HT1080 (cell line): ENCODE measurements at places on chromosomes 7 and 10.

DNA sequence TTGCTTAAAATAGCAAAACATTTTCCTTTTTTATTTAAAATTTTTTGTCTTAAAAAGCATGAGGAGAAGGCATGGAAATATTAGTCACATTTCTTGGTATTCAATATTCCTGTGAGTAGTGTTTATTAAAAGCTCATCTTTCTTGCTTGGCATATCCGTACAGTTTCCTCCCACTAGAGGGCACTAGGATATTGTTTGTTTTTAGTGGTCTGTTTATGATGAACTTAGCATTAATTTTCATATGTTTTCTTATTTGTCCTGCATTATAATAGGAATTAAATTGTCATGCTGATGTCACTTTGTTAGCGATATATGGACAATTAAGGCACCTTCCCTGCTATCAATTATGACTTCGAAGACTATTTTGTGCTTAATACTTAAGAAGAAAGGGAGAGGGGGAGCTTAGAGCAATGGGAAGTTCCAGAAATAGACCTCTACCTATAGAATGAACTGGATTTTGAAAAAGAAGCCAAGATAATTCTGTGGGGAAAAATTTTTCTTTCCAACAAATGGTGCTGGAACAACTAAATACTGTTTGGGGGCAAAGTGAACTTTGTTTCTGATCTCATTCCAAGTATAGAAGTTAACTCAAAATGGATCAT is 91.0 kb upstream of the STRIP2 start:
- DNase-seq, result peak; percentile 40

DNA sequence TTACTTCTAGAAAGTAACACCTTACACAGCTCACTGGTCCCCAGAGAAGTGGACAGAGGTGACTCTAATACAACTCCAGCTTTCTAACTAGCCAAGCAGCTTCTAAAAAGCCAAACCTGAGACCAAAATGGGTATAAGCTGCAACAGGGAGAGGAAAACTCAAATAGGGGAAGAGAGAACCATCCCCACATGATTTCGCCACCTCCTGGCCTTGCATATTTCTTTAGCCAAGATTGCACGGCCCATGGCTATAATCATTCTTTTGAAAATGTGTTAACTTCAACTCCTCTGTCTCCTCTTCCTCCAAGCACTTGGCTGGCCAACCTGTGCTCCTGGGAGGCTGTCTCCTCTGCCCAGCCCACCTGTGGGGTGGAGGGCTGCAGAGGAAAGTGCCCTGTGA is 28.7 kb downstream of the NUP42 start:
- no peak for DNase-seq

- no peak for DNase-seq
Measured at GRCh38 chr10:47314416-47314970, 7.8 kb upstream of the GDF2 start.

GRCh38 chr7:22629056-22629455 is 97.9 kb upstream of the IL6 start:
- DNase-seq, result no peak

DNA sequence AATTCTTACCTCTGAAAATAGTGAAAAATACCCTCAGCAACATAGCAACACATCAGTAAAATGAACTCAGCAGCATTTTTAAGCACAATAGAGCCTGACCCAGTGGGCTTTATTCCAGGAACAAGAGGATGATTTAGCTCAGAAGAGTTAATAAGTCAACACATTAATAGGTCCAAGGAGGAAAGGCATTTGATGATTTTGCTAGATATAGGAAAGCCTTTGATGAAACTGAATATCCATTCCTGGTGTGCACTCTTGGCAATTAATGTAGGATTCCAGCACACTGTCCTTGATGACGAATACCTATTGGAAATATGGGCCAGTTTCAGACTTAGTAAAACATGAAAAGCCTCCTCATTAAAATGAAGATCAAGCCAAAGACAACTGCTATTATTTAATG is 42.5 kb downstream of the RASGEF1A start:
- no peak for DNase-seq

DNA sequence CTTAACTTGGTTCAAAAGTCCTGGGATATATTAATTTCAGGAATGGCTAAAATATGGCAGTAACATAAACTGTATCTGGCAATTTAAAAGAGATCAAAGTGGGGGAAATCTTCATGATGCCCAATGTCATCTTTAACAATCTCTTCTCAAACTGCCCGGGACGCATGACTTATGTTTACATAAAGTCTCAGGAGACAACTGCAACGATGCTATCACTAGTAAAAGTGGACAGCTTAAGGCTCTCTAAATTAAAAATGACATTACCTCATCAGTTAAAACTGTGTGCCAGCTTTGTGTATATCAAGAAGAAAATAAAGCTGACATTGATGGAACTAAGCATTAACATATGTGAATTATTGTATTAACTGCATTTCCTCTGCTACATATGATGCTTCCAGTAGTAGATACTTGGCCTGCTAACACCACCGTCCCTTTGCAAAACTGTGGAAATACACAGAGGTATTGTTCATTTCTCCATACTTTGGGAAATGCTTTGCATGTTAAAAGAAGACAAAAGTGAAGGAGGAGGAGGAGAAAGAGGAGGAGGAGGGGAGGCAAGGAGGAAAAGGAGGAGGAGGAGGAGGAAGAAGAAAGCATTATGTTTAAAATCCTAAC is 62.4 kb downstream of the NRP1 start:
- DNase-seq, result no peak

DNA sequence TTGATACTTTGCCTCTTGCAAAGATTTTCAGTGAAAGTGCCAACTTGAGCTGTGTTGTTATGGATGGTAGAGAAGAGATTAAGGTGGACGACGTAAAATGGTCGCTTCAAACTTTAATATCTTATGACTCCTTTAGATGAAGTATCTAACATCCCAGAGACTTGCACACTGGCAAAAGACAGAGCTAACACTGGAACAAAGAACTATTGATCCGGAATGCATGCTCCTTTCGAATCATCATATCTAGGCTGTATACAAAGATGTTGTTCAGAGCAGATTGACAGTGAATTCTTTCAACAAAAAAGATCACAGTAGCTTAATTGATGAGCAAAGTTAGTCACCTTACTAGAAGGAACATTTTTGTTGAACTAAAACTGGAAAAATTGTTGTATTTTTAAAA is 592.7 kb downstream of the NXPH1 start:
- no peak for DNase-seq

DNA sequence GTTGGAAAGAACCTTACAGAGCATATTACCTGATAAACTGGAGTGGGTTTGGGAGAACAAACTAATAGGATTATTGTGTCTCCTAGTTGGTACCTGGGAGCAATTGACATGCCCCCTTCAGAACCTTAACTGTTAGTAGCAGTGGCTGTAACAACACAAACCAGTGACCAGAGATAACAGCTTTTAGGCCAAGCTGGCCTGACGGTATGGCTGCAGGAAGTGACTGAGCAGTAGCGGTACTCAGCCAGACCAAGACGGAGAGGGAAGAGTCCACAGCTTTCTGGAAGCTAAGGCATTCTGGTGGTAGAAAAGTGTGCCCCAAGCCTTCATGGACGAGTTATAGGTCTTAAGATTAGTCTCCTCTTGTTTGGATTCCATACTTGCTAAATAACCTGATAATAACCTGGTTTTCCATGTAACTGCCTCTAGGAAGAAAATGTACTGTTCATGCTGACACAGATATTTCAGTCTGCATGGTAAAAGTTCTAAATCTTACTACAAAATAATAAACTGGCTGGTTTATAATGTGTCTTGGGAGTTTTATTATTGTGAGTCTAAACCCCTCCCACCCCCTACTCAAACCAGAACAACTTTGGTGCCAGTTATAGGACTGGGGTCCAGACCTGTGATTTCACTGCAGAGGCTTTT is 11.3 kb downstream of the NOLC1 start:
- DNase-seq, result no peak

GRCh38 chr7:123681561-123681960 is 25.9 kb downstream of the LMOD2 start:
- no peak for DNase-seq

GRCh38 chr7:2076649-2077064 is 156.1 kb downstream of the MAD1L1 start:
- DNase-seq, result no peak

DNA sequence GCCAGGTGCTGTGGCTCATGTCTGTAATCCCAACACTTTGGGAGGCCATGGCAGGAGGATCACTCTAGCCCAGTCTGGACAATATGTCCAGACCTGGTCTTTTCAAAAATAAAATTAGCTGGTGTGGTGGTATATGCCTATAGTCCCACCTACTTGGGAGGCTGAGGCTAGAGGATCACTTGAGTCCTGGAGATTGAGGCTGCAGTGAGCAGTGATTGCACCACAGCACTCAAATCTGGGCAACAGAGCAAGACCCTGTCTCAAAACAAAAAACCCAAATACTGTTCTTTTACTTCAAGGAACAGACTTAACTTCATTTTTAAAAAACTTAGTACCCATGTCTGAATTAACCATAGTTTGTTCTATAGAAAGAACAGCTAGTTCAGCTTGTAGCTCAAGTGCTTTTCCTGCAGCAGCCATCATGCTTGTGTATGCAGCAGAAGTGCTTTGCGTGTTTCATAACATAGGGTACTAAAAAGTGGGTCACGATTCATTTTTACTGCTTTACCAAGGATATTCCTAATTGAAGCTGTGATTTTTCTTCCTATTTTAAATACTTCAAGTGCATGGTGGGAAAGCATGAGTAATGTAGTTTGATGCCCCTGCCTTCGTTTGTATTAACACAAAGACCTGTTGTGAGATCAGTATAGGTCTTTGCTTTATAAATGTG is 5.9 kb downstream of the EIF4H start:
- DNase-seq, result no peak

- no peak for DNase-seq
Measured at GRCh38 chr7:16471933-16472332, 6.4 kb upstream of the SOSTDC1 start.

DNA sequence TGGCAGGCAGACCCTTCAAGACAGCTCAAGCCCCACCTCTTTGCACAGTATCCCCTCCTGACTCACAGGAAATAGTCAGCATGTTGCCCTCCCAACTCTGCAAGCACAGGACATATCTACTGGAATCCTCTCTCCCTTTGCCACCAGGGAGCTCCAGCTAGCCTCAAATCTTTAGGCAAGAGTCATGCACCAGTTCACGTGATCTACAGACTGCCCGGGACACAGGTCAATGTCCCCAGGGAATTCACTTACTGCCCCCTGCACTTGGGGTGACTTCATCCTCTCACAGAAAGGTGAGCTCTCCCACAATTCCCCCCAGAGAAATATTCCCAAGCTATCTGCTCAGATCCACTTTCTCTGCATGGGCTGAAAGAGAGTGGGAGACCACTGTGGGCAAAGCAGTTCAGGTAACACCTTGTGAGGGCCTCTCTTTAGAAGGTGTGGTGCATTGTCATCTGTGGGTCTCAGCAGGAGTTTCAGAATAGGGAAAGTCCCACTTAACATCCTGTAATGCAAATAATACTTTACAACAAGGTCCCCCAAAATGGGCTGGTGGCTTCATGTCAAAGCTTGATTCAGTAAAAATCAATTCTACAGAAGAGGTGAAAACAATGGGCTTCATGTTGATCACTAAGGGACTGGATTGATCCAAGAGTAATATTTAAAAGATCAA is 129.9 kb downstream of the NOC3L start:
- peak; percentile 51 for DNase-seq

DNA sequence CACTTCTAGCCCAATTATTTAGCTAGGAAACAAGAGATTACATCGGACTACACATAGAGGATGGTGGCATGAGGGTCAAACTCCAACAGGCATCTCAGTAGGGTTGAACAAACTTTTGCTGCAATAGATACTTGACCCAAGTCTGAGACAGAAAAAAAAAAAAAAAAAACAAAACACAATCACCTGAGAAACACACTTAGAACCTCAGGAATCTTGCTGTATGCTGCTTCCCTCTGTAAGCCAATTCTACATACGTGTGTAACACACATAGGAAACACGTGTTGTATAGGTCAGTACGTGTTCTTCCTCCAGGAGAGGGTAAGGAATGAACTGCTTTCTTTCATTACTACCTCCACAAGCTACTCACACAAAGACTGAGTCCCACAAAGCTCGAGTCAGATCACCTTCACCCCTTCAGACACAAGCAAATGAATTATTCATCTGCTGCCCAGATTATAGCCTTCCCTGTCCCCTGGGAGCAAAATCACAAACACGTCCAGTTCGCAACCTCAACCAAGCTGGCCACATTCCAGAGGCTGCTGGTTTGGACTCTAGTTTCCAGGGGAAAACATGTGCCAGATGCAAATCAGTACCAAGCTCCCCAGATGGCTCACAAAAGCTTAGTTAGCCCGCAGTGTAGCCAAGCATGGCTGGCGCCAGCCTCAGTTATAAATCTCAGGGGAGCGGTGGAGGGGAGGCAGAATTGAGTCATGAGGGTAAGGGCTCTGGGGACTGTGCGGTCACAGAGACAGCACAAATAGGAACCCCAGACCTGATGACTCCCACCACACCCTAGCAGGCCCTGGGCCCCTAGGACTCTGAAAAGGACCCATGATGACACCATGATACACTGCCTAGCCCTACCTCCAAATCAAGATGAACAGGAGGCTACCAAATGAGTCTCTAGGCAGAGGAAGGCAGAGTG is 15.1 kb downstream of the PSAP start:
- no peak for DNase-seq

- DNase-seq, result peak; percentile 15
Measured at GRCh38 chr7:121510302-121510701, 114.2 kb upstream of the FAM3C start.

DNA sequence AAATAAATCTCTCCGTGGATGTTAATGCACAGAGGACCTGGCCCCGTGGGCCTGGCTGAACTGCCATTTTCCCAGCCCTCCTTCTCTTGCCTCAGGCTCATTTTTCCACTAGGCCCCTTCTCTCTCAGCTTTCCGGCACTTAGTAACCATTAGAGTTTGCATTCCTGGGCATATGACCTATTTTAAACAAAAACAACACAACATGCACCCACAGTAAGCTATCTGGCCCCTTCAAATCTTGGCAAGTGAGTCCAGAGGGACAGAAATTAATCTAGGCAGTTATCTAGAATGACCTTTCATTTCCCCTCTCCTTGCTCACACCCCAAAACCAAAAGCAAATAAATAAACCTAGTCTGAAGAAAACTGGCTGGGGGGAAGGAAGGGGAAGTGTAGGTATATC is 11.7 kb downstream of the FBXW4 start:
- DNase-seq, result no peak

- DNase-seq, result no peak
Measured at GRCh38 chr7:155971180-155971770, 159.0 kb upstream of the SHH start.

DNA sequence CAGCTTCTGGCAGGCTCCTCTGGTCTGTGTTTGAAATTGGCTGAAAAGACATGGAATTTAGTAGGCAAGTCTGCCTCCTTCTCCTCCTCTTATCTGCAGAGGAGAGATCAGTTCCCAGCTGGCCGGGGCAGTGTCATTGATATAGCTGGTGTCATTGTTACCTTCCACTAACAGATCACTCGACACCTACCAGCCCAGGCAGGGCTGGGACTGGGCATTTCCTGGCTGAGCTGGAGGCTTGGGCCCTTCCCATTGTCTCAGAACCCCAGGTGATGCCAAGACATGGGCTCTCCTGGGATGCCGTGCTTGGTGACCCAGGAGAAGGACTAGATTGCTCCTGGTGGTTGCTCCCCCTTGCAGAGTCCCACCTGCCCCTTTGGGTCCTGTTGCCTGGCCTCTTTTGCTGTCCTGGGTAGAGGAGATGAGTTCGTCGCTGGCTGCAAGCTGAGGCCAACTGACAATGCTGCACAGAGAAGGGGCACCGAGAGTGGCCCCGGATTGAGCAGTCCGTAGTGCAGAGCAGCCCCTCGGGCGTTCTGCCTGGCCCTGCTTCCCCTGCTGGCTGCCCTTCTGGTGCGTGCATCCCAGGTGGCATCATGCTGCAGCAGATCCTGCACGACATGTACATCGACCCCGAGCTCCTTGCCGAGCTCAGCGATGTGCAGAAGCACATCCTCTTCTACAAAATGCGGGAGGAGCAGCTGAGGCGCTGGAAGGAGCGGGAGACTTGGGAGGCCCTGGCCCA is at the start of gene SH2D4B:
Gene SH2D4B, plus strand, starts transcription at position 167 of the 745 bp plus-strand sequence. Its CDS starts 430 bp downstream, at position 597.
- DNase-seq, result no peak
